Stimulated activated CD4-positive, alpha-beta T cell treated with anti-CD3 and anti-CD28 coated beads, Interleukin-15, amount 100 ng/mL, for 48 hours (primary cell): ENCODE measurements at places on chromosomes 11 and 22.

DNA sequence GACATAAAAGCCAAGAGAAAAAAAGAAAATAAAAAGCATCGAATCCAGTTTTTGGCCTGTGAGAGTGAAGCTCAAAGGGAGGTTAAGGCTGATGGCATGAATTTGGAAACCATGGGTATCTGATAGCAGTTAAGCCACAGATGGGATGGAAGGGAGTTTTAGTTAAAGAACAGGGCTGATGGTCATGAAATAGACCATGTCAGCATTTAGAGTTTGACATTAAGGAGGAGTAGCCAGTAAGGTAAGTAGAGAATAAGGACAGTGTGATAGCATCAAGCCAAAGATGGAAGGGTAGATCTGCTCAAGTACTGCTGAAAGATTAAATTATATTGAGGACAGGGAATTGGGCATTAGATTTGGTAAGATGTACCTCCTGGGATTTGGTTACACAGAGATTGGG lies 826.5 kb downstream of the NTM start:
- DNase-seq = no peak

DNA sequence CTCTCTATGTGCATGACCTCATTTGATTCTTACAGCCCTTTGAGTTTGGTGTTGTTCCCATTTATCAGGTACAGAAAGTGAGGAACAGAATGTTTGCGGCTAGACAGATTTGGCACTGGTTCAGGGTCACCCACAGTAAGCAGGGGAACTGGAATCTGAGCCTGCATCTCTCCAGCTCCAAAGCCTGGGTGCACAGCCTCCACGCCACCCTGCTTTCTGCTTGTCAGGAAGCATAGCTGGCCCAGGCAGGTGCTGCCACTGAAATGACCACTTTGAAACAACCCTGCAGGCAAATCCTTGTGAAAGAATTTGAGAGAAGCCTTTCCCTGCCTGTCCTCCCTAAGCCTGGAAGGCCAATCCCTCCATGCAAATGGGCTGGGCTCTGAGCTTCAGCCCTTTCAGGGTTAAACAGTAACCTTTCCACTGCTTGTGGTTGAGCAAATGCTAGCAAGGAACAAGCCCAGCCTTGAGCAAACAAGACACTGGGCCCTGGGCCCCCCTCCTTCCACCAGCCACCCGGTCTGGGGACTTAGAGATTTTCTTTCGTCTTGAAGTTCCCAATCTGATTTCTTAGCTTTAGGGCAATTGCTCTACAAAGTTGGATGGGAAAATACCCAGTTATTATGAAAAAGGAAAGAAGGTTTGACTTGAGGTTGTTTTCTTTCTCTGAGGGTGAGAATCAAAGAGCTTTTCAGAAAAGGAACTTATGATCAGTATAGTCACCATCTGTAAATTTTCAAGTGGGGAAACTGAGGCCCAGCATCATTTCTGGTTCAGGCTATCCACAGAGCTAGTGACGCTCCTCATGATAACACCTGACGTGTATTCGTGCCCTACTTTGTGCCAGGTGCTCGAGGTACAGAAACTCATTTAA lies 19.4 kb downstream of the EHF start:
- no peak for DNase-seq

DNA sequence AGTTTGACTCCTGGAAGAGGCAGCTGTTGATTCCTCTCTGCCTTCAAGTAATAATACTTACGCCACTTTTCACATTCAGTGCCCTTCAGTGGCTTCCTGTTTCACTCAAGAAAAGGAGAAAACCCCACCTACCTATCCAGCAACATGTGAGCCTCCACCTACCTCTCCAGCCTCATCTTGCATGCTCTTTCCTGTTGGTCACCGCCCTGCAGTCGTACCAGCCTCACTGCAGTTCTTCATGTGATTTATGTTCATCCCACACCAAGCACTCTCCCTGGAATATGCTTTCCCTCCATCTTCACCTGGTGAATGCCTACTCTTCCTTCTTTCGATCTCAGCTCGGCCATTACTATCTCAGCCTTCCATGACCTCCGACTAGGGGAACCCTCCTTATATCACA lies 21.8 kb upstream of the YWHAH start:
- DNase-seq = no peak

- DNase-seq = no peak
These were observed 85.4 kb downstream of the MYO18B start for GRCh38 chr22:25827415-25827814.

DNA sequence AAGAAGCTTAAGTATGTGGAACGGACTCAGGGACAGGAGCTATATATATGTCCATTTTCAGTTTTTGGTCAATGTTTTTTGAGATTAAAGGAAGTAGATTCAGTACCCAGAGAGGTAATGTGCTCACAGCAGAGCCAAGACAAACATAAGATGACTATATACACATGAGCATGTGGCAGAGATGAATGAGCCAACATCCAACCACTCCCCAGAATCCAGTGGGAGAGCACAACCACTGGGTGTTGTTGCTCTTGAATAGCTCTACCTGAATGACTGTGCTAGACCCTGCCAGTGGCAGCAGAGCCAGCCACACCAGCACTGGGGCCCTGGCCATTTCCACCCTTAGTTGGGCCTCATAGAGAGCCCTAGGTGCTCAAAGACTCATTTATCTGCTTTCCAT lies 10.7 kb upstream of the SYTL2 start:
- no peak for DNase-seq

DNA sequence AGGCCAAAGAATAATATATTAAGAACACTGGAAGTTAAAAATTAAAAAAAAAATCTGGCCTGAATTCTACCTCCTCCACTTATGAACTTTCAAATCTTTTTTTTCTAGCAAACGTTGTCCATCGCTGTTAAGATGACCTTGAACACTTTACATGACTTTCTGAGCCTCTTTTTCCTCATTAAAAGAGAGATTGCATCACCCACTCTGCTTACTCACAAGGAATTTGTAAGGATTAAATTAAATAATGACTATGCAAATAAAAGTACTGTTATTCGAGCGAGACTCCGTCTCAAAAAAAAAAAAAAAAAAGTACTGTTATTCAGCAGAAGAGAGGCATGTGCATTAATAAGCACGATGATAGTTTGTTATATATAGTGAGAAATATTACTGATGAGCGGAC lies 285.1 kb upstream of the CCDC90B start:
- DNase-seq = no peak

DNA sequence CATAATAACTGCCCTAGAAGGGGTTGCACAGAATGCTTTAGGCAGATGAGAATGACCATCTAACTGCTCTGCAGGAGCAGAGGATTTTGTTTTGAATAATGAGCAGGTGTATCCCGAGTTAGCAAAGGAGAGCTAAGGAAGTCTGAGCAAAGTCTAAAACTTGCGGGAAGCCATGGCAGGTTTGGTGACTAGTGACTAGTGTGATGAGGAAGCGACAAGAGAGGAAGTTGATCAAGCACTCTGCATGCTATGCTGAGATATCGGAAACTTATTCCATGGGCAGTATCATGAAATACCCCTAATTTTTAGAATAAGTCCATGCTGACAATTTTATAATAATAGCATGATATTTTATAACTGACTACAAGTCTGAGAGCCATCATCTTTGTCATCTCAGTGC lies 12.9 kb downstream of the OLFML1 start:
- DNase-seq = no peak

GRCh38 chr11:20015529-20016427 lies 144.5 kb downstream of the DBX1 start:
- no peak for DNase-seq
